Germinal center (tissue), 1 donor: ENCODE measurements at places on chromosomes 2 and 18.

GRCh38 chr2:144117086-144117485, 402.8 kb downstream of the ZEB2 start:
- DNase-seq, result no peak

- DNase-seq, result no peak
Observed at GRCh38 chr18:57898506-57899124, 95.5 kb upstream of the ATP8B1 start.

DNA sequence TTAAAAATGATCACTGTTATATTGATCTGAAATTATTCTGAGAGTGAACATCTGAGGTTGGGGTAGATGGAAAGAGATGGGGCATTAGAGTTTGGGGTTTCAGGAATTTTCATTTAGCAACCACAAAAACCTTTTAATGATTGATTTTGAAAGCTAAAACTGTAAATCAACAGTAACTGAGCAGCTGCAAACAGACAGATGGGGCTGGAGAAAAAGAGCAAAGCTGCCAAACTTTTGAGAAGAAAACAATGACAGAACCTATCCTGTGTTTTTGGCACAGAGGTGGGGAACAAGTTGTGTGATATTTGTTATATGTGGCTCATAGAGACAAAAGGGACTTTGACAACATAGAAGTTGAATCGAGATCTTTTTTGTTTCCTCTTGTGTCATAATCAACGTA, 415.8 kb upstream of the DSEL start:
- DNase-seq, result no peak

- no peak for DNase-seq
Observed at GRCh38 chr2:155930312-155930711, 402.2 kb downstream of the NR4A2 start.

DNA sequence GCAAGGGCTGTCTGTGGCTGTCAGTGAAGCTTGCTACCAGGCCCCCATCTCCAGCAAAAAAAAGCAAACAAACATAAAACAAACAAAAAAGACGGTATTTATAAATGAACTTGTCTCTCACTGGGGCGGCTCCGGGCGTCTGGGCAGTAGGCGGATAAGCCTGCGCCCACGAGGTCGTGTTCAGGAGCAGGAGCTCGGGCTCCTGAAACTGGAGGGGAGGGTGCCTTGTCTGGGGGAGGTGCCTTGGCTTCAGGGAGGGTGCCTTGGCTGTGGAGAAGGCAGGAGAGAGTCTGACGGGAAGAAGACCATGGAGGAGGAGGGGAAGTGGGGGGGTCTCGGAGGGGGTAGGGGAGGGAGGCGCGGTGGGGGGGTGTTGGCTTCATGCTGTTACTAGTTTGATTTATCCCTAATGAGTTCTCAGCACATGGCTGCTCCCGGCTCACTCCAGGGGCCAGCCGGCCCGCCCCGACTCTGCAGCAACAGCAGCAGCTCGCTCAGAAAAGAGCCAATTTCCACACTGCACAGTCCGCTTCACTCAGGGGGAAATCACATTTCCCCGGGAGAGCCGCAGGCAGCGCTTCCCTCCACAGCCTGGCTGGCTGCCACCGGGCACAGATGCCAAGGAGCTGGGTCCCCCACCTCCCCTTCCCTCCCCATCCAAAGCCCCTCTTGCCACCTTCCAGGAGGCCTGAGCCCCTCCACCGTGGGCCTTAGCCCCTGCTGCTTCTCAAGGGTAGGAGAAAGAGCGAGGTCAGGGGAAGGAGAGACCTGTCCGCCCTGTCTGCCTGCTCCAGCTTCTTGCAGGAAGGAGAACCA, 38.7 kb downstream of the PSD4 start:
- DNase-seq, result no peak

DNA sequence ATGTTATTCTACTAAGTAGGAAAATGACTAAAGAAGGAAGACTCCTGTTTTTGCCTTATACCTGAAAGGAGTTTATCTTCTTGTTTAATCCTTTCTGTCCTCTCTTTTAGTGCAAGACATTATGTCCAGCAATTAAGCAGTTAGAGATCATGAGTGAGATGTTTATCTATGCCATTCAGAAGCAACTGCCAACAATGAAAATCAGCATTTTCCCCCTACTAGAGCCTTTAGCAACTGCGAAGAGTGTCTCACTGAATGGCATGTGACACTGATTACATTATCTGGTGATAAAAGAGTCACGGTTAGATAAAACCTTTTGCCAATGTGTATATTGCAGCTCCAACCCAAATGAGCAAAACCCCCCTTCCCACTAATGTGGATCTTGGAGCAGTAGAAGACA, 357.7 kb upstream of the SYT4 start:
- DNase-seq, result no peak

DNA sequence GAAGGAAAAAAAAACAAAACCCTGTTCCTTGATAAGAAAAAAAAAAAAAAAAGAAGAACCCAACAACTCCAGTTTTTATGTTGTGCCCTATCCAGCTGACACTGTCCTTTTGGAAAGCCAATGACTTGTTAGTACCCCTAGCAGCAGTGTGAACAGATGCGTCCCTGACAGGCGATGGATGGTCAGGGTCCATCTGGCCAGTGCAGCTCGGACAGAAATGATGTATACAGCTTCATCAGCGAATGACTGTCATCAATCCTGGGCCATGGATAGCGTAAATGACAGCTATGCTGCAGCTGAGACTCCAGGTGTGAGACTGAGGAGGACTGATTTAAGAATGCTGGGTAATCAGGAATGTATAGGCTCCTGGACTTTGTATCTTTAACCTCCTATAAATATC, 318.8 kb upstream of the FIGN start:
- no peak for DNase-seq

DNA sequence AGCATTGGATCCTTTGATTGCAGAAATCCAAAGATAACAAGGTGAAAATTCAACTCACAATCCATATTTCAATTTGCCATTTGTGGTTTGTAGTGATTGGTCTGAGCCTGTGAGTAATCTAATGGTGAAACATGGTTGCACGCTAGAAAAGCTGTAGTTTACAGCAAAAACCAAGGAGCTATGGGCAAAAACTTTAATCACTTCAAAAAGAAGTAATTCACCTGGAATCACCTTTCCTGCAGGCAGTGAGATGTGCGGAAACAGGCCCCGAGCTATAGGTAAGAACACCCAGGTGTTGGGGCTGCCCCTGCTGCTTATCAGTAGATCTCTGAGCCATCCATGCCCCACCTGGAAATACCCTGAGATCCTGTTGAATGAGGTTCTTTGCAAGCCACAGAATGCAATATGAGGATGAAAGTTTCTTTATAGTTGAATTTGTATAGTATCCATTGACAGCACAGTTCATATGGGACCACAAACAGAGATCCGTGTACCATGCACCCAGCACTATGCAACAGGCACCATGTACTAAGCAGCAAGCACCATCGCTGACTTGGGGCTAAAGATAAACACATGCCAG, 208.2 kb downstream of the SPP2 start:
- no peak for DNase-seq
